ENCODE measurements at places on chromosomes 7 and 10. TPM values are rescaled to one million over a fixed set of nuclear protein-coding genes. Genes with fewer than 3 reads are reported as not detected.

- H3K27me3 ChIP-seq: no peaks in the 10 kb centered on the region
- DNase-seq: no peak
- H3K4me1 ChIP-seq: no peaks in the 10 kb centered on the region
- H3K36me3 ChIP-seq: no peaks in the 10 kb centered on the region
- H3K27ac ChIP-seq: no peak overlapping the region
These were observed 663.7 kb upstream of the COBL start for GRCh38 chr7:51980313-51980712.

GRCh38 chr7:10106609-10107008 lies 867.1 kb upstream of the PHF14 start:
- H3K4me3 ChIP-seq: no peak overlapping the region
- H3K4me1 ChIP-seq: no peaks in the 10 kb centered on the region
- no peak for DNase-seq
- H3K27me3 ChIP-seq: no peaks in the 10 kb centered on the region
- H3K36me3 ChIP-seq: no peaks in the 10 kb centered on the region

- DNase-seq: no peak
- H3K4me1 ChIP-seq: no peaks in the 10 kb centered on the region
- H3K4me3 ChIP-seq: no peak overlapping the region
These were observed 4.0 kb upstream of the MYOZ1 start for GRCh38 chr10:73645251-73645650.

DNA sequence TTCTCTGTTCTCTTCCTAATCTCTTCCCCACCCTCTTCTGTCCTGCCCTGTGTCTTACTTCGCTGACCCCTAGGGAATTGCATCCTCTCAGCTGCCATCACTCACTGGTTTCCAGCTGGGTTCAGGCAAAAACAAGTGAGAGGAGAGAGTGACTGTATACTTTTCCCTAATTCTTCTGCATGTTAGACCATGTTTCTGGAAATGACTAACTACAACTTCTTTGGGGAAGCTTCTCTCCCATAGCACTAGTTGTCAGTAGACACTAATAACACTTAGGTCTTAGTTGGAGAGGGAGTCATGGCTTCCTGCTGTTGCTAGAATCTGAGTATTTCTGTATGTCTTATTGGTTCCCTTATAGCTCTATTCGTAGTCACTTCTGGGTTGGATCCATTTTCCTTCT lies 299.0 kb upstream of the FZD1 start:
- H3K27me3 ChIP-seq: no peaks in the 10 kb centered on the region
- H3K4me1 ChIP-seq: no peaks in the 10 kb centered on the region
- H3K4me3 ChIP-seq: no peak overlapping the region
- H3K36me3 ChIP-seq: no peaks in the 10 kb centered on the region
- no peak for DNase-seq

DNA sequence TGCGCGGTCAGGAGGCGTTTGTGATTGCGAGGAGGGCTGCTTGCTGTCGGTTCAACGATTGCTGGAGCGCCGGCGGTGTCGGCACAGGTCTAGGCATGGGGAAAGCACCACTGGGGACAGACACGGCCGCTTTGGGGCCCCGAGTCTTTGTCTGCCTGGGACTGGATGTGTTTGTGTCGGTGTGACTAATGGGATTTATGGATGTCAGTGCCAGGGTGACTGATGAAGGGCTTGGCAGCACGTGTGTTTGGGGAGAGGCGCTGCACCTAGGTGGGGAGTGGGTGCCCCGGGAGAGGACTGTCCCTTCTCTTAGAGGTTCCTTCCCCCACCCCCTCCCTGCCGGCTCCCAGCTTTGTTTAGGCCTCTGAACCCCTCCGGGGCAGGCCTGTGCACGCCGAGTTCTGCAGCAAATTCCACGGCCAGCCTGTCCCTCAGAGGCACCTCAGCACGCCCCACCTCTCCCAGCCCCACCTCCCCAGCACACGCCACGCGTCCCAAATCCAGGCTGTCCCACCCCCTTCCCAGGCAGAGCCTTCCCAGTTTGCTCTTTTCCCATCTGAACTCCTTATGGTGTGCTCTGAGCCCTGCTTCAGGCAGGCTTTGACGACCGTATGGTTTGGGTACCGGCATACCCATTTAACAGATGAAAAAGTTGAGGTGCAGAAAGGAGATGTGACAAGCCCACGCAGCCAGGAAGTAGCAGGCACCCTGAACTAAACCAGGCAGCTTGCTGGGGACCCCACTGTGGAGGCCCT lies 6.4 kb upstream of the TNRC18 start:
- DNase-seq: peak; percentile 72
- H3K4me1 ChIP-seq: peaks cover 10% of the 10 kb centered on the region
- H3K4me3 ChIP-seq: peak overlapping the region; percentile 94
- H3K27me3 ChIP-seq: no peaks in the 10 kb centered on the region
- H3K27ac ChIP-seq: peak overlapping the region; percentile 76

The NODAL gene
- not detected for total RNA-seq

The PON3 gene
- total RNA-seq: 13.5 TPM

The RADIL gene
- total RNA-seq: 1.4 TPM

The FRMPD2 gene
- total RNA-seq: 0.69 TPM

Data from ovary (tissue), 10 donors.